ENCODE measurements at places on chromosomes 7 and 10.

GRCh38 chr7:111362506-111363054 lies 199.7 kb downstream of the IMMP2L start:
- DNase-seq = no peak

DNA sequence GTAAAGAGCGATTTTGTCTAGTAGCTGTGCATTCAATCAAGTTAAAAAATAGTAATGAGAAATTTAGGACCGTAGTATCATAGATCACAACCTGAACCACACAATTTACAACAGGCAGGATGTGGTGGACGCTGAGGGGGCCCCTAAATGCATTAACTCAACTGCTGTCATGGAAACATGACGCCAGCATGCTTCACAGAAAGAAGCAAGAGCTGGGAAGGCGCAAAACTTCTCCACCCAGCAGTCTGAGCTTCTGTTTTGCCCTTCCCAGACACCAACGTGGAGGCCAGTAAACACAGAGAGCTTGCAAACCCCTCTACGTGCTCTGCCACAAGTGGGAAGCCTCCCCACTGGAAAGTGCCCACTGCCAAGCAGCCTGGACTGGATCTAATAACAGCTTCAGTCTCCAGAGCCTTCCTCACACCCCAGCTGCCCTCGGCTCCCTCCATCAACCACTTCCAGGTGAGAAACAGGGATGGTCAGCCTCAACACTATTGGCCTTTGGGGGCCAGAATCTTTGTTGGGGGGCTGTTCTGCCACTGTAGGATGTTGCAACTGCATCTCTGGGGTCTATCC lies 151.8 kb downstream of the SFMBT2 start:
- peak; percentile 67 for DNase-seq

DNA sequence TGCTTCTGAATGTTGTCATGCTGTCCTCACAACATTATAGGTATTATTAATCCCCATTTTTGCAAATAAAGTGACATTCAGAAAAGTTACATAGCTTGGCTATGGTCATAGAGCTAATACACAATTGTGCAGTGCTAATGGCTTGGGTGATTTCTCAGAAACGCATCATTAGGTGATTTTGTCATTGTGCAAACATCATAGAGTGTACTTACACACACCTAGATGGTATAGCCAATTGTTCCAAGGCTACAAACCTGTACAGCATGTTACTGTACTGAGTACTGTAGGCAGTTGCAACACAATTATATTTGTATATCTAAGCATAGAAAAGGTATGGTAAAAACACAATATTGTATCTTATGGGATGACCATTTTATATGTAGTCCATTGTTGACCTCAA lies 91.0 kb downstream of the BTAF1 start:
- DNase-seq = no peak

- no peak for DNase-seq
Observed at GRCh38 chr7:4144811-4145510, 537.1 kb upstream of the FOXK1 start.

- no peak for DNase-seq
Observed at GRCh38 chr7:7125963-7126362, 56.4 kb upstream of the C1GALT1 start.

DNA sequence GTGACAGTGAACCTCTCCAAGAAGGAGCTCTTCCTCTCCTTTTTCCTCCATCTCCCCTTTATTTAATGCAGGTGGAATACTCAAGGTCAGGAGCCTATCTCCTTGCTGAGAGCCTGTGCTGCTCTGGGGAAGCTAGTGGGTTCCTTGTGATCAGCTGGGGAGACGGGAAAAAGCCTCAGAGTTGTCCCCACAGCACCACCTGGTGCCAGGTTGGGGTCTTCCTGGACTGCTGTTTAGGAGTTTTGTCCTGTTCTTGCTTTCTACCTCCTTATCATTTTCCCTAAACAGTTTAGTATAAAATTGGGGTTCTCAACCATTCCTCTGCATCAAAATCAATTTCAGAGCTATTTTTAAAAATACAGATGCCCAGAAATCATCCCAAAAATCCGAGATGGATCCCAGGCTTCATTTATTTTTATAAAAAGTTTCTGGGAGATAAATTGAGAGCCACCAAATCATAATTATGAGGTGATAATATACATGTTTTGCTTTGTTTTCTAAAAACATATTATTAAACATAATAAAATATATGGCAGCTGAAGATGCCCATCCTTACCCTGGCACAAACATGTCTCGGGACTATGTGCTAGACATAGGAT lies 44.3 kb downstream of the MACC1 start:
- no peak for DNase-seq

Measured in CD4-positive, alpha-beta T cell treated with Interleukin-17A for 1 hour (primary cell).